ENCODE measurements at places on chromosomes 5 and 9. TPM values are rescaled to one million over a fixed set of nuclear protein-coding genes. Genes with fewer than 3 reads are reported as not detected.

DNA sequence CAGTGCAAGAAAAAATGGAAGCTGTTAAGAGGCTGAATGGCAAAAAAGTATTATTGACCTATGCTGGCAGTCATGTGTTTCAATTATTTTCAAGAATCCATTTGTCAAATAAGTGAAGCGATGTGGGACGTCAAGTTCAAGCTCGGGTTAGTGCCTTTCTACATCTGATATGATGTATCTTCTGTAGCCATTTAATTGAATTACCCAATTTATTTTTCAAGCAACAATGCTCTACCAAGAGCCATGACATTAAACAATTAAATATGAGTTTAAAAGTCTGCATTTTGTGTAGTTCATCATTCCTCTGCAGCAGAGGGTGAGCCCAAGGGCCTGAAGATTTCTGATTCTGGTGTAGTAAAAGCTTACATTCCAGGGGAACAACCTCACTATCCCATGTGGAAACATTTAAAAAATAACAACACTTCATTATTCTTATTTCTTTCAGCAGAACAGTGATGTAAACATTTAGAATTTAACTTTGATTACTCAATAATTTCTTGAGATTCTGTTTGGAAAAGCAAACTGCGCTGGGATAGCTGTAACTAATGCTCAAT, 619.7 kb upstream of the ARRDC3 start:
- no peaks in the 10 kb centered on the region for H3K27me3 ChIP-seq
- H3K36me3 ChIP-seq: no peaks in the 10 kb centered on the region
- no peak for DNase-seq
- H3K27ac ChIP-seq: no peak overlapping the region

DNA sequence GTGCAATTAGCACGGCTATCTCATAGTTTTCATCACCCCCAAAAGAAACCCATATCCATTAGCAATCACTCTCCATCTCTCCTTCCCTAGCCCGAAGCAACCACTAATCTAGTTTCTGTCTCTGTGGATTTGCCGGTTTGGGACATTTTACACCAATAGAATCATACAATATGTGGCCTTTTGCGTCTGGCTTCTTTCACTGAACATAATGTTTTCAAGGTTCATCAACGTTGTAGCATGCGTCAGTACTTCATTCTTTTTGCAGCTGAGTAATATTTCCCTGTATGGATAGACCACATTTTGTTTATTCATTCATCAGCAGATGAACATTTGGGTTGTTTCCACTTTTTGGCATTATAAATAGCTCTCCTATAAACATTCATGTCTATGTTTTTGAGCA, 75.4 kb upstream of the TBC1D2 start:
- H3K4me3 ChIP-seq: no peak overlapping the region
- no peaks in the 10 kb centered on the region for H3K4me1 ChIP-seq
- H3K27me3 ChIP-seq: no peaks in the 10 kb centered on the region
- no peak for DNase-seq
- H3K36me3 ChIP-seq: no peaks in the 10 kb centered on the region

DNA sequence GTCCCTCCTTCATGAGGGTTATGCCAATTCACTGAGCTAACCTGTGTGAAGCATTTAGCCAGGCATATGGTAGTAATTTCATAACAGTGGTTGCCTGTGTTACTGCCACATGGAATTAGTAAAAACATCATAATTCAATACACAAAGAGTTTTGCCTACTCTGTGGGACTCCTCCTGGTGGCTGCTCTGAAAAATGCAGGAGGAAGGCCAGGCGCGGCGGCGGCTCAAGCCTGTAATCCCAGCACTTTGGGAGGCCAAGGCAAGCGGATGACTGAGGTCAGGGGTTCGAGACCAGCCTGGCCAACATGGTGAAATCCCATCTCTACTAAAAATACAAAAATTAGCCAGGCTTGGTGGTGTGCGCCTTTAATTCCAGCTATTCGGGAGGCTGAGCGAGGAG, 547.3 kb downstream of the CDK5RAP2 start:
- DNase-seq: no peak
- no peaks in the 10 kb centered on the region for H3K27me3 ChIP-seq
- H3K27ac ChIP-seq: no peak overlapping the region
- no peak overlapping the region for H3K4me3 ChIP-seq
- no peaks in the 10 kb centered on the region for H3K36me3 ChIP-seq

The NR5A1 gene
- 1.0 TPM for total RNA-seq

- no peak for DNase-seq
- no peak overlapping the region for H3K27ac ChIP-seq
- no peaks in the 10 kb centered on the region for H3K27me3 ChIP-seq
- no peak overlapping the region for H3K4me3 ChIP-seq
- H3K4me1 ChIP-seq: no peaks in the 10 kb centered on the region
- no peaks in the 10 kb centered on the region for H3K36me3 ChIP-seq
Measured at GRCh38 chr9:37563806-37564513, 12.2 kb downstream of the FBXO10 start.

The PKD2L2 gene
- not detected for total RNA-seq

DNA sequence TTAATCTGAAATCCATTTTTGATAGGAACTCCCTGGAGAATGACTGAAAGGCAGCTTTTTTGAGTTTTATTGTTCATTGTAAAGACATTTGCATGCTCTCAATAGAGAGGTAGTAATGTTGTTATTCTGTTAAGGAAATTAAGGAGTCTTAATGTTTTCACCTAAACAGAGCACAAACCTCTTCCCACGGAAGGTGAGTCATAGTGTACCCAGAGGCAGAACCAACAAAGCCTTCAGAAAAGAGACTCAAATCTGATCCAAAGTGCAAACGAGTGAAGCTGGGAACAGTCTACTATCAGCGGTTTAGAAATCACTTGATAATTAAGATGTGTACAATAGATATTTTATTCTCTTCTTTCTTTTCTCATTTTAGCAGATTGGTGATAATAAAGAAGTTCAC, 470.5 kb downstream of the PLK2 start:
- no peaks in the 10 kb centered on the region for H3K4me1 ChIP-seq
- no peak for DNase-seq
- no peaks in the 10 kb centered on the region for H3K27me3 ChIP-seq
- H3K4me3 ChIP-seq: no peak overlapping the region

The LCNL1 gene
- total RNA-seq: not detected

GRCh38 chr9:108048406-108049025, 558.9 kb upstream of the KLF4 start:
- no peak for DNase-seq
- H3K27ac ChIP-seq: no peak overlapping the region
- no peak overlapping the region for H3K4me3 ChIP-seq
- H3K36me3 ChIP-seq: no peaks in the 10 kb centered on the region

GRCh38 chr5:37375091-37375490, 4.0 kb upstream of the WDR70 start:
- H3K36me3 ChIP-seq: no peaks in the 10 kb centered on the region
- peaks cover 4% of the 10 kb centered on the region for H3K4me1 ChIP-seq
- H3K4me3 ChIP-seq: no peak overlapping the region
- no peak for DNase-seq
- no peak overlapping the region for H3K27ac ChIP-seq

The FOXD1 gene
- total RNA-seq: 0.12 TPM
